ENCODE measurements at places on chromosomes 6 and 20.
A peak's percentile ranks its signal among the peaks of the same experiment; 100 is the strongest.

DNA sequence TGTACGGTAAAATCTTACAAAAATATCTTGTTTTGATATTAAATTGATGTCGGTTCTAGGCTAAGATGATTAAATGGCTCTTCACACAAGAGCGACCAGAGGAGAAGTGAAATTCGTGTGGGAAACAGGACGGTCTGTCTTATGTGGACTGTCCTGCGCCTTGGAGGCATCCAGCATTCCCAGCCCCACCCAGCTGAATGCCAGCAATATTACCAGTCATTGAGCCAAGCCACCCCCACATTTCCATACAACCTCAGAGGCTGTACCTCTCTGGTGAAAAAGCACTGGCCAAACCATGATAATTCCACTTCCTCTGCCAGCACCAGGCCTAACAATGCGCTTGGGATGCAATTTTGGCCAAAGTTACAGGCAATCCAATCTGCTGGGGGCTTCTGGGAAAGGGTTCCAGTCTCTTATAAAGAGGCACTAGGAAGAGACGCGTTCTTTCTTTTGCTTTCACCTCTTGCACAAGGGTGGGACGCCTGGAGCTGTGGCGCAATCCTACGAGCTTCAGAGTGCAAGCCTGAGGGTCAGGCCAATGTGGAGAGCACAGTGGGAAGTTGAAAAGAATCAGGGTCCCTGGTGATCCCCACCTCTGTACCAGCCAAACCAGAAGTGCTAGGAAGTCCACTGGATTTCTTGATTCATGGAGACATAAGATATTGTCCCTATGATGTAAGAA is 213.1 kb downstream of the PREX1 start:
- no peak for DNase-seq

DNA sequence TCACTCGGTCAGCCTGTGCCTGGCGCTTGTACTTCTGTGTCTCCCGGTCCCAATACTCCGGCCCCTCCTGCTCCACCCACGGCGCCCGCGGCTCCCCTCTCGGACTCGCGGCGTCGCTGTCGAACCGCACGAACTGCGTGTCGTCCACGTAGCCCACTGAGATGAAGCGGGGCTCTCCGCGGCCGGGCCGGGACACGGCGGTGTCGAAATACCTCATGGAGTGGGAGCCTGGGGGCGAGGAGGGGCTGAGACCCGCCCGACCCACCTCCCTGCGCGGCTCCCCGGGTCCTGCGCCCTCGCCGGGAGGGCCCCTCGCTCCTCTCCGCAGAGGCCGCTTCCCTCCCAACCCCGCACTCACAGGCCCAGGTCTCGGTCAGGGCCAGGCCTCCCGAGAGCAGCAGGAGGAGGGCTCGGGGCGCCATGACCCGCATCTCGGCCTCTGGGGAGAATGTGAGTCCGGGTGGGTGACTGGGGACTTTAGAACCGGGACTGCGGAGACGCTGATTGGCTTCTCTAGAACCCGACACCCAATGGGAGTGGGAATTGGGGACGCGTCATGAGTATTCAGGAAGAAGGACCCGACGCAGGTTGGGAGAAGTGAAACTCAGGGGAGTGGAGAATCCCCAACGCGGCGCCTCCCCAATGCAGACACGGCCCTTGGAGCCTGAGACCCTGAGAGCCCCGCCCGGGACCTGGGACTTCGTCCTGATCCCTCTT is at the start of gene HLA-C:
Gene HLA-C (minus strand): TSS at position 452 of the 717 bp plus-strand sequence. CDS start 21 bp downstream, at position 431.
- DNase-seq: peak; percentile 87

DNA sequence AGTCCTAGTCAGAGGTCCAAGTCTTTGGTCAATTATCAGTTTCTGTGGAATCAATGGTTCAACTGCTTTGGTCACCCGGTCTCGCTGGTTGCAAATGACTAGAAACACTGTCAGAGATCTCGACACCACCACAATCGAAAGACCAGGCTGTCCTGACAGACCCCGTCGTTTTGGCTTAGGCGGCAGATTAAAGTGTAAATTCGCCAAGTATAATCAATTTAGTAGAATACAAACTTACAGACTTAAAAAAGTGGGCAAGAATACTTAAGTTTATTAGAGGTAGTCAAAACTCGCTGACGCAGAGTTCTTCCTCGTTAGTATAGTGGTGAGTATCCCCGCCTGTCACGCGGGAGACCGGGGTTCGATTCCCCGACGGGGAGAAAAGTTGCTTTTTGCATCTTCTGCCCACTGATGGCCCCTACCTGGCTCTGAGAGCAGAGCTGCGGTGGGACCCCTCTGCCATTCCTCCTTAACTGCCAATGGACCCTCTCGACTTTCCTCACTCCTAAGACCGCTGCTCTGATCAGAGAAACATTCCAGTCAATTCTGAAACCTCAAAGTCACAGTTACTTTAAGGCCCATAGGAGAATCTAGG is 30.6 kb upstream of the ZNF184 start:
- peak; percentile 81 for DNase-seq

GRCh38 chr20:53707371-53708055 is 113.9 kb upstream of the ZNF217 start:
- peak; percentile 18 for DNase-seq

DNA sequence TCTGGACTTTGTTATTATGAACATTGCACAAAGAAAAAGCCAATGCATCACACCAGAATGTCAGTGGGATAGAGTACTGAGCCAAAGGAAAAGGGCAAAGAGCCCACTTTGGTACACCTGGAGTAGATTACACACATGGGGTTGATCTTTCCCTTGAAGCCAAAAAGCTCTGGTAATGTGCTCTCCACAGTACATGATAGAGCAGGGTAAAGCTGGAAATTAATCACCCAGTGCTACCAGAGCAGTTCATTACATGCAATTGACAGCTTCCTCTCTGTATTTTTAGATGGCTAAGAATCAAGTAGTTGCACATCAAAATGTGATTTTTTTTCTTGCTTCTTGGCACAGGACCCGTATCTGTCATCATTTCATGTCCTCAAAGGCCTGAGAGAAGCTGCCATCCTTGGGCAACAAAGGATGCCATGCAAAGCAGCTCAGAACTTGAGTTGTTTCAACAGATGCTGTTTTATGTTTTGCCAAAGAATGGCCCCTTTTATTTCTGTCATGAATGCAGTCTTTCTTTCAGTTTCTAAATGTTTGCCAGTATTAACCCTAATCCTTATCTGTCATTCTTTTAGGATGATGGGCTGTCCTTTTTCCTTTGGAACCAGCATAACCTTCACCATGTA is 88.1 kb downstream of the HDGFL1 start:
- no peak for DNase-seq

DNA sequence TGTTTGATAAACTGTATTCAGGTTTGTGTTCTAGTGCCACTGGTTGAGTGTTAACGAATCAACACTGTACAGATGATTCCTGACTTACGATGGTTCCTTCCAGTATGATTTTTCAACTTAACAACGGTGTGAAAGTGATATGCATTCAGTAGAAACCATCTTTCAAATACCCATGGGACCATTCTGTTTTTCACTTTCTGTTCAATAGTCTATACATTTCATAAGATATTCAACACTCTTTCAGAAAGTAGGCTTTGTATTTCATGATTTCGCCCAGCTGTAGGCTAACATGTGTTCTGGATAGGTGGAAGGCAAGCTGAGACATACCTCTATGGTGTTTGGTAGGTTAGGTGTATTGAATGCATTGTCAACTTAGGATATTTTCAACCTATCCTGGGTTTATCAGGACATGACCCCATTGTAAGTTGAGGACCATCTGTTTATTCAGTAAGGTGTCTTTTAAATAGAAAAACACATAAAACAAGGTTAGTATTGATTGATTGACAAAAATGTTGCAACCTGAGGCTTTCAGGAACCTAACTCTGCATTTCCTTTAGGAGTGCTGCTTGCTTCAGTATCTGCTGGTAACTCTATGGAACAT is 32.3 kb downstream of the SYNJ2 start:
- DNase-seq: no peak

Data from activated T-cell treated with anti-CD3 and anti-CD28 coated beads for 4 hours (primary cell).